GM23338 (cell line): ENCODE measurements at places on chromosomes 3 and 15.

DNA sequence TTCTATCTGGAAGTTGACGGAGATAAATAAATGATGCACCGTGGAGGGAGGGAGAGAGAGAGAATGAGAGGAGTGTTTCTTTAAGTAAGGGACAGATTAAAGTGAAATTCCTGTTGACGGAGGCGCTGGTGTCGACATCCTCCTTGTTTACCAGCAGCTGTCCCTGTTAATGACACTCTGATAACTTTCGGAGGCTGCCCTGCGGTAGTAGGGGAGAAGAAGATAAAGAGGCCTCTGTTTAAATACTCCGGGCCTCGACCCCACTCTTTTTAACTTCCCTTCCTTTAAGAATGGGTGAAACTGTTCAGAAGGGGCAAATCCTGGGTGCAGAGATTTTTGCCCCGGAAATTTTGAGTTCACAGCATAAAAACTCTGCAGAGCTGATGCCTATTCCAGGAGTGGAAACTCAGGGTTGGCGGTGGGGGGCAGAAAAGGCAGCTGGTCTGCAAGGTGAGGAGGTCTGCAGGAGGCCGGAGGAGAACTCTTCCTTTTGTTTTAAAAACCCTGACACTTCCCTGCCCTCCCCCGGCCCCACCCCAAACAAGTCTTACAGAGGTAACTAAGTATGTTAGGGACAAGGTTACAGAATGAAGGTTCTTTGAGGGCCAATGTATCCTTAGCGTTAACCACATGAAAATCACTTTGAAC is 276.6 kb upstream of the NR2F2 start:
- peak; percentile 69 for DNase-seq

GRCh38 chr15:25170781-25171110 is 216.0 kb downstream of the SNRPN start:
- no peak for DNase-seq

GRCh38 chr15:40336744-40337122 is 4.0 kb downstream of the CCDC9B start:
- DNase-seq, result peak; percentile 72

DNA sequence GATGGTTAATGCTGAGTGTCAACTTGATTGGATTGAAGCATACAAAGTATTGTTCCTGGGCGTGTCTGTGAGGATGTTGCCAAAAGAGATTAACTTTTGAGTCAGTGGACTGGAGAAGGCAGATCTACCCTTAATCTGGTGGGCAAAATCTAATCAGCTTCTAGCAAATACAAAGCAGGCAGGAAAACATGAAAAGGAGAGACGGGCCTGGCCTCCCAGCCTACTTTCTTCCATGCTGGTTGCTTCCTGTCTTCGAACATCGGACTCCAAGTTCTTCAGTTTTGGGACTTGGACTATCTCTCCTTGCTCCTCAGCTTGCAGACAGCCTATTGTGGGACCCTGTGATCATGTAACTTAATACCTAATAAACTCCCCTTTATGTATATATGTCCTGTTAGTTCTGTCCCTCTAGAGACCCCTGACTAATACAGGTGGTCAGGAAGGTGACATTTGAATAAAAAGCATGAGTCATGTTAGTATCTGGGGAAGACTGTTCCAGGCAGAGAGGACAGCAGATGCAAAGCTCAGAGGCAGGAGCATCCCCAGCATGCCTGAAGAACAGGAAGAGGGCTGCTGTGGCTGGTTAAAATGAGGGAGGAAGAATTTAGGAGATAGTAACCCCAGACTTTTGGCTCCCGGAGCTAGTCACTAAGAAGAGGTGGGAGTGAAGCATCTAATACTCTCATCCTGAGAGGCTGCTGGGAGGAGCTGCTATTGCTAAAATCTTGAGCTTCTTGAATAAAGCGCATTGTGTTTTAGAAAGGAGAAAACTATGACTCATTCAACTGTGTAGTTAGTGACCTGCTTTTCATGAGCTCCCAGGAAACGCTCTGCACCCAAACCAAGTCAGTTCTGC is 207.4 kb upstream of the HES1 start:
- DNase-seq, result no peak

DNA sequence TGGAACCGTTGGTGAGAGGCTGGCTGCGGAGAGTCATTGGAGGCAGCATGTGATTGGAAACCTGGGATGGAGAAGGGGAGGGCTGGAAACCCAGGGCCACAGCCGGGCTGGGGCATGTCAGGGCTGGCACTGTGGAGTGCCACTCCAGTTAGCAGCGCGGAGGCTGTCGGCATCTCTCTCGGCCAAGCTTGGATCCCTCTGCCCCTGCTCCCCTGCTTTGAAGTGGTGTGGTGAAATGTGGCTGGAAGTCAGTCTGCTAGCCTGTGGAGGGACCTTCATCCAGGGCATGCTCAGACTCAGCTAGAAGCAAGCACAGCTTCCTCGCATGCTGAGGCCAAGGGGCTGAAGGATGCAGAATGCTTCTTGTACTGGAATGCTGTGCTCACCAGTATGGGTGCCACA is 13.5 kb downstream of the SLCO3A1 start:
- no peak for DNase-seq

GRCh38 chr3:116969135-116969534 is 259.6 kb downstream of the TUSC7 start:
- no peak for DNase-seq

- DNase-seq, result no peak
These were observed 13.0 kb upstream of the FBLN2 start for GRCh38 chr3:13535905-13536304.

- no peak for DNase-seq
These were observed 151.5 kb downstream of the GOLGA6L4 start for GRCh38 chr15:84387086-84387485.

DNA sequence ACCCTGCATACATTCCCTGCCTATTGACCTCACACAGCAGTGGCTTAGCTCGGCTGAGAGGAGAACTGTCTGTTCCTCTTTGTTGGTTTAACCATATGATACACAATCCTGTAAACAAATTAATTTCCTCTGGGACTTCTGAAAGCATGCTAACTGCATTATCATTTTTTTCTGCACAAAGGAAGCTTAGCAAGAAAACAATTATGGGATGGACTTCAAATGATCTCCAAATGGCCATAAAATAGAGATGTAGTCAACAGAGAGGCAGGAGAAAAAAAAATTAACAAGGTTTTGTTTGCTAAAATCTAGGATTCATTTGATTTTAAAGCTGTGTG is 14.4 kb upstream of the TMC3 start:
- no peak for DNase-seq

GRCh38 chr3:63724987-63725386 is 72.5 kb downstream of the SNTN start:
- peak; percentile 54 for DNase-seq

- DNase-seq, result no peak
These were observed 80.0 kb downstream of the CSNK1G1 start for GRCh38 chr15:64275934-64276333.

- DNase-seq, result no peak
These were observed 429.3 kb downstream of the GRM7 start for GRCh38 chr3:7290077-7290825.

- DNase-seq, result no peak
These were observed 33.4 kb upstream of the SCAANT1 start for GRCh38 chr3:63945558-63946096.

GRCh38 chr3:178422406-178422805 is 113.8 kb upstream of the KCNMB2 start:
- DNase-seq, result no peak

DNA sequence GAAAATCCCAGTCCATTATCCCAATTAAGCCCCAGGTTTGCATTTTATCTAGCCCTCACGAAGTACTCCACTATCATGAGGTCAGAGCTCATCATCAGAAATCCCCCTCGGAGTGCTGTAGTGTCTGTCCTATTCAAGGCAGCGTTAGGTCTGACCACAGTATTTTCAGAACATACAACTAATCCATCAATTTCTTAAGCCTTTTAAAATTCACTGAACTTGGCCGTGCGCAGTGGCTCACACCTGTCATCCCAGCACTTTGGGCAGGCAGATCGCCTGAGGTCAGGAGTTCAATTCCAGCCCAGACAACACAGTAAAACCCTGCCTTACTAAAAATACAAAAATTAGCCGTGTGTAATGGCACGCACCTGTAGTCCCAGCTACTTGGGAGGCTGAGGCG is 11.9 kb downstream of the VGLL4 start:
- no peak for DNase-seq

GRCh38 chr3:1798711-1799405 is 299.8 kb upstream of the CNTN4 start:
- no peak for DNase-seq

- DNase-seq, result no peak
These were observed 80.3 kb upstream of the HRH1 start for GRCh38 chr3:11074011-11074410.

DNA sequence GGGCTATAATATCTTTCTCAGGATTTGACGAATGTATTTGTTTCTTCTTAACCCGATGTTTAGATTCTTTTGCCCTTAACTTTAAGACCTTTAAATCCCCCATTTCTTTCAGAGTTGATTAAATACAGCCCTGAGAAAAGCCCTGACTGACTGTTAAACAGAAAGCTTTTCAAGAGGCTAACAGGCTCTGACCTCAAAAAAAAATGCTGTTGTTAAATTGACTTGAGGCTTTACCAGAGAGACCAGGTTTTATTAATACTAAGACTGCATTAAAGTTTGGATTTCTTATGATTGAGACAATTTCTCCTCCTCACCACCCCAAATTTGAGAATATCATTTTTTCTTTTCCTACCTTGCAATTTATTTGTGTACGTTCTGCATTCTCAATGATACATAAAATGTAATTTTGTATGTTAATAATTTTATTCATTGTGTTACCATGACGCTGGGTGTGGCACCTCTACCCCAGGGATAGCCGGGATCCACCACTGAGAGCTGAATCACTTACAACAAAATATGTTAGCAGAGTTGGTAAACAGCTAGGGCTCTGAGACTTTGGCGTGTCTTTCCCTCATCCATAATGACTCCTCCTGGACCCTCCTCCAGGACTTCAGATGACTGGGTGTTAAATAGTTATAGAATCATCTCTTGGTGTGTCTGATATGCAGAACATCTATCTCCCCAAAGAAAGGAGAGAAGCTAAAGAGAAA is 753.5 kb downstream of the NAALADL2 start:
- DNase-seq, result no peak

GRCh38 chr3:156957715-156958114 is 131.6 kb downstream of the LEKR1 start:
- DNase-seq, result no peak

GRCh38 chr15:87118435-87118834 is 1038.8 kb downstream of the AGBL1 start:
- no peak for DNase-seq

- peak; percentile 82 for DNase-seq
These were observed 7.4 kb downstream of the FAM3D start for GRCh38 chr3:58659051-58659675.

DNA sequence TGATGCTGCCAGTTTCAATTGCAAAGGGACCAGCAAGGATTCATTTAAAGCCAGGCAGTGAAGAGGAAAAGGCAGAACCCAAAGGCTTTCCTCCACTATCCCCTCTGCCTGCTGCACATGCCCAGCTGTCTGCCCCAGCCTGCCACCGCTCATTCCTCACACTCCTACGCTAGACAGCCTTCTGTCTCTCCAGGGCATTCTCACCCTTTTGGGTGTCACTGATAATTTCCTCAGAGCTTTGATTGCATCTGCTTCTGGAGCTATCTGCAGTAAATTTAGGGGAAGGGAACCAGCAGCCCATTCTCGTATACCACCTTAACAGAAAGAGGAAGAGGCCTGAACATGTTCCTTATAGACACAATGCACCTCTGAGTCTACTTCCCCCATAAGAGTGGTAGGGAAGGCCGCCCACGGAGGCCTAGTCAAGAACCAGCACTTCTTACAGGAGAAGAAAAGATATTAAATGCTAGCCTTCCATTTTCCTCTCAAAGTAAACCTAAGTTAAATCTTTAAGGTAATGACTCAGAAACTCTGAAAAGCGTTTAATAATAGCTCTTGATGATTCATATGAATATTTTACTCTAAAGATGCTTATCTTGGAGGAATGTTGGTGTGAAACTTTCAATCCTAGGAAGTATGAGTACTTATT is 20.9 kb downstream of the NUDT16 start:
- DNase-seq, result no peak

DNA sequence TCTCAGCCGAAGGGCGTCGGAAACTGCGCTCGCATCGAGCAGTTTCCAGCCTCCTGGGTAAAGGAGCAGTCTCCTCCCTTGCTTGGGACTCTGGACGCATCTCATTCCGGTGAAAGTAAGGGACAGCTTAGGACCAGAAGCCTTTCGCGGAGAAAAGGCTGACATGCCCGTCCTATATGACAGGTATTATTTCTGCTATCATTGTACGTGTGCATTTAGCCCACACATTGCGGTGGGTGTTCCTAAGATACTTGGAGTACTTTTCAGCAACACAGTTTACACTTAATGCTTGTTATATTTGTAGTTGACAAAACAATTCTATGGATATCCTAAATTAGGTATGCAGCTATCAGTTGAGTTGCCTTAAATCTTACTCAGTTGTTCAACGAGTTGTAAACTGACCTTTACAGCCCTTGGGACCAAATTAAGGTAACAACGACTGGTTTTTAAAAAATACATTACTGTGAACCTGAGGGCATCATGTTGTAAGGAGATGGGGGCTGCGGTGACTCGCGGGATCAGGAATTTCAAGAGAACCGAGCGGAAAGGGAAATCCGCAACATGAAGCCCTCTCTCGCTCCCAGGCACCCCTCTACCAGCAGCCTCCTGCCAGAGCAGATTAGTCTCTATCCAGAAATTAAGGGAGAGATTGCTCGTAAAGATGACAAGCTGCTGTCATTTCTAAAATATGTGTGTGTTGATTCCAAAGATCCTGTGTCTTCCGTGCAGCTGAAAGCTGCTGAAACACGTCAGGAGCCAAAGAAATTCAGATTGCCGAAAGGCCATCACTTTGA is 632 bp upstream of the COPS2 start:
- DNase-seq, result peak; percentile 41

GRCh38 chr3:183306798-183307671 is 54.0 kb downstream of the B3GNT5 start:
- DNase-seq, result no peak
